Activated naive CD4-positive, alpha-beta T cell treated with Interleukin-2 at 50 U/mL for 16 hours (primary cell): ENCODE measurements at places on chromosomes 3 and 15.

GRCh38 chr3:9107738-9108137, 141.7 kb downstream of the SRGAP3 start:
- no peak for DNase-seq

DNA sequence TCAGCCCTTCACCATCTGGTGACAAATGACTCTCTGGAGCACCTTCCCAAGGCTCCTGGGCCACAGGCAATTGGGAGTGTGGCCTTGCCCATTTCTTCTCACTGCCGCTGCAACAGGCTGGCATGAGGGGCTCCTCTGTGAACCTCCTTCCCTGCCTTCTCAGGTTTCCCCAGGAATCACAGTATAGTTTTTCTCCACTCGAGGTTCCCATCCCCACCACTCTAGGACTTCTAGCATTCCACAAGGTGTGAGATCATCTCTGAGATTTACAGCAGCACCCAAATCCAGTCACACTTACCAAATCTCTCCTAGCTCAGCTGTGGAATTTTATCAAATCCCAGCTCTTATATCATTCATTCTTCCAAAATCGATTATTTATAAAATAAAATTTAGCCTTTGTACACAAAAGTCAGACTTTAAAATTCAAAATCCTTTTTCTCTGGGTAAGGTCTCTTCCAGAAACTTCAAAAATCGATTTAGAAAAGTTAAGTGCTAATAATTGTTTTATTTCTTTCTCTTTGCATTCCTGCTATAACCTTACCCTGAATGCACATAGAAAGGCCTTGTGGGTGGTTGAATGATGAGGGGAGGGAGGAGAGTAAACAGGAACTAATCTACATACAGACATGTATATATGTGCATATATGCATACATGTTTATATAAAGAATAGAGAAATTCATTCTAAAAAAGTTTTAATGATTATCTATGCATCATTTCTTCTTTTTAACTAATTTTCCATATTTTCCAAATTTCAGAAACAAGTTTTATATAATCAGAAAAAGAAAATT, 18.9 kb upstream of the ATP13A4 start:
- no peak for DNase-seq

GRCh38 chr3:123521179-123521969, 63.5 kb downstream of the HACD2 start:
- no peak for DNase-seq

GRCh38 chr3:81558106-81558505, 203.3 kb downstream of the GBE1 start:
- DNase-seq, result no peak

DNA sequence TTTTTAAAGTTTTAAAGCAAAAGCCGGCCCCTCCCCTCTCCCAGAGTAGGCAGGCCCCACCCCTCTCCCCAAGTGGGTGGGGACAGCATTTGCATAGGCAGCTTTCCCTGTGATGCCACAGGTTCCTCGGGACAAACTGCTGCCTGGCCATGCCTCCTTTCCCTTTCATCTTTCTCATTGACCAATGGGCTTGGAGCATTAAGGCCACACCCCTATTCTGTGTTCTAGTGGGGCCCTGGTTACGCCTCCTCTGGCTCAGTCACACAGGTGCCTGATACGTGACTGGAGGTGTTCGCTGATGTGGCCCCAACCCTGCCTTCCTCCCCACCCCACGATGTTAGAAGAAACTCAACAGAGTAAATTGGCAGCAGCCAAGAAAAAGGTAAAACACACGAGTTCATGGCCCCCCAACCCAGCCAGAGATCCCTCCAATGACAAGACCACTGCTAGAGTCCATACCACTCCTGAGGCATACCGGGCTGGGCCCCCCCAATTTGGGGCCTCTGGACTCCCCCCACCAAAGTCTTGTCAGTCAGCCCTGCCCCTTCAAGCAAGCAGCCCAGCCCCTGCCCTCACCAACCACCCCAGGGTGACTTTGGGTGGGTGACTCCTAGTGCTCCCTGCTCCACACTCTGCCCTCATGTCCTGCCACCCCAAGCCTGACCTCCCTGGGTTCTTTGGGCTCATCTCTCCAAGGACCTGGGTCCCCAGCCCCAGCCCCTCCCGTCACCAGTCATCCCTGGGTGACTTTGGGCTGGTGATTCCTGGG, 62.8 kb upstream of the CSPG4 start:
- DNase-seq, result no peak

DNA sequence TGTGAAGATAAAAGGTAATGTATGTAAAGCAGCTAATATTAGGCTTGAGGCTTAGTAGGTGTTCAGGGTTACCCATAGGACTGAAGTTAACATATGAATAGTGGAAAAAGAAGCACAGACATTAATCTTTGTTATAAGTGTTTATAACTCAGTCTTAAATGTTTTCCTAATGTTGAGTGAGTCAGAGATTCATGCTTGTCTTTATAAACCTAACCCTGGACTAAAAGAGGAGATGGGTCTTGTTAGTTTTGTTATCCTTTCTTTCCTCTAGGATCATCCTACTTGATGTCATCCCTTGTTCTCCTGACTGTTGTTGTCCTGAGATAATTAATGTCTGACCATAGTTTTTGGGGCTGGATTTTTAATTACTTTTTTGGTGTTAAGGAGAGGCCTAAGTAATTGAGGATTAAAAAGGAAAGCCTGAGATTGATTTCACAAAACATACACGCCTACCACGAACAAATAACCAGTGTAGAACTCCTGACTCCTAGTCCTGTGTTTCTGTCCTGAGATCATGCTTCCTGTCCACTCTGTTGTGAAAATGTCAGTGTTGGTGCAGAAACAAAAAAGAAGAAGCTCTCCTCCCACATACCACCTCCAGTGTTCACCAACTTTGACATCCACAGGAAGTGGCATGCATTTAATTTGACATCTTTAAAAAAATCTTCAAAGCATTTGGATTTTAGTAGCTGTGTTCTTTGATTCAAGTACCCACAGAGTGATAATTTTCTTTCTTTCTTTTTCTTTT, 8.4 kb downstream of the MITF start:
- DNase-seq, result no peak

GRCh38 chr15:51128701-51129100, 34.0 kb upstream of the TNFAIP8L3 start:
- no peak for DNase-seq

DNA sequence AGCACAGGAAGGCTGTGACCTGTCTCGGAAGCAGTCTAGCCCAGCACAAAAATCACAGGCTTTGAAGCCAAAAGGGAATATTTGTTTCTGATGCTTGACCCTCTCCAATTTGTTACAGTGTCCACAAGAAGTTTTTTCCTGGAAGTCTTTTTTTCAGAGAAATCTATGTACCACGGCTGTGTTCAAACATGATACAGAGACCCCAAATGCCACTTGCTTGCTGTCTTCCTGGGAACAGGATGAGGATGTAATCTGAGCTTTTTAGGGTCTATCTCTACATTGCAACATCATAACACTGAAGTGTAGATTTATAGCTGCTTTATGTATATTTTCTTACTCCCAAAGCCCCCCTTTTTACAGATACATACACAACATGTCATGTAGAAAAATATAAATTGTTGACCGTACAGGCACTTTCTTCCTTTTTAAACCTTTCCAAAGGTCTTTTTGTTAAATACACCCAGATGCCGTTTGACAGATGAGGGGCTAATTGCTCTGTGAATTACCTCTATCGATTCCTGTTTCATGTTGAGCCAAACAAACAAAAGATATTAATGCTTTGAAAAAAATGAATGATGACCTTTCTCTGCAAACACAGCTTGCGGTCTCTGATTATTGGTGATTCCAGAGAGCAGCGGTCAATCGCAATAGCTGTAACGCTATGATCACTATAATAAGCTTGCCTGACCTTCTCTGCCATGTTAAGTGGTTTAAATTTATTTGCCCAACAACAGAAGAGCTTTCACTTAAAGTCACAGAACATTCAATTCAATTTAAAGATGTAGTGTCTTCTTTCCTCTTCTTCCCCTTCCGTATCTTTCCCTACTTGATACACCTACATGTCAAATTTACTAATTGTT, 875.9 kb upstream of the NR2F2 start:
- no peak for DNase-seq

DNA sequence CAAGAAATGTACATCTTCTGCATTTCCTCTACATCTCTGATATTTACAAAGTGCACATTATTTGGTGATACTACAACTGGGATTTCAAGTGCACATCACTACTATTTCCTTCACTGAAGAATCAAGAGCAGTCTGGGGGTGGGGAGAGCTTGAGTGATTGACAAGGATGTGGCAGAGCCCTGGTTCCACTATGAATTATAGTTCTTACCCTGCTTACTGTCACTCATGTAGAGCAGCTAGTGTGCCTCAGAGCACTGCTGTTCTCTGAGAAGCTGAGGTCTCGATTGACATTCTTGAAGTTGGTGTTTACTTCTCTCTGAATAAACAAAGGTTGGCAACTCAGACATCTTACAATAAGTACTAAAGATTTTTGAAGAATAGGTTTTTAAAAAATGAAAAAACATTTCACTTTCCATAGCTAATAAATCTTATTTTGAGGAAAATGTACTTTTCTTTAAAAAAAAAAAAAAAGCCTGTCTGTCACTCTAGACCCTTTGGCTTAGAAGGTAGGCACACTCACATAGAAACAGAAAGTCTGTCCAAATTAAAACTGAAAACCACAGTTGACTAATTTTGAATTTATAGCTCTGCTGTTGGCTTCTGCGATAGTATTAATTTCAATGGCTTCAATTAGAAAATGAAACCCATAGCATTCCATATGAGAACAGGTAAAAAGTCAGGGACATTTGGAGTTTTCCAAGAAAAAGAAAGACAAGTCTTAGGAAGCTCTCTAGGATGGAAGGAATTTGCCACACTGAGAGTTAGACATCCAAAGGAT, 5.6 kb downstream of the GREM1 start:
- no peak for DNase-seq

DNA sequence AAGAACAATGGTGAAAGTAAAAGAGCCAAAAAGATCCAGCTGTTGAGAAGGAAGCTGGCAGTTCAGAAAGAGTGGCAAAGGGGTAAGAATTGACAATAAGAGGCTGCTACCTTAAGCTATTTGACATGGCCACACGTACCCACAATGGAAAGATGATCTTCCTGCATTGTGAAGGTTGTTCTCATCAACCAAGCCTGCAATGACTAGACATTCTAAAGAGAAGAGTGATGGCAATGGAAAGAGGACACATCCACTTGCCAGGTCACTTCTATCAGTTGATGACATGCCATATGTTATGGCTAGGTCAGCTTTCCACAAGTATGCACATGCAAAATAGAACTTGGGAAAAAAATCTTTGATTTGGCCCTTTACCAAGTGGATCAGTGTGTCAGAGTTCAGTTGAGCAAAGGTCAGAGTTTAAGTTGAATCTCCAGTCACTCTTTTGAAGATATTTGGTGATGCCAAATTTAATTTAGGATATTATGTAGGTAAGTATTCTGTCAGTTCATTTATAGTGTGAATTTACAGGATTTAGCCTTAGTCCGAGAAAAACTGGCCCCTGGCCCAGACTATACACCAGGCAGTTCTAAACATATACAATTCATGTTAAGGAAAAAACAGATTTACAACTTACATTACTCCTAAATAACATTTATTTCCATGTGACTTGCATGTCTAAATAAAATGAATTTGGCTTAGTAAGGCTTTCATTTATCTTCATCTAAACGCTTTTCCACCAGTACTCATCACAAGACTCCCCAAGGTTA, 104.9 kb upstream of the FLNB start:
- DNase-seq, result no peak

GRCh38 chr3:71966185-71966584, 181.2 kb upstream of the PROK2 start:
- no peak for DNase-seq

GRCh38 chr15:59453474-59454215, 15.7 kb downstream of the FAM81A start:
- DNase-seq, result no peak

- DNase-seq, result no peak
These were observed 32.2 kb upstream of the SEC13 start for GRCh38 chr3:10353160-10353559.

- DNase-seq, result no peak
These were observed 248.9 kb downstream of the SV2B start for GRCh38 chr15:91348752-91349500.

DNA sequence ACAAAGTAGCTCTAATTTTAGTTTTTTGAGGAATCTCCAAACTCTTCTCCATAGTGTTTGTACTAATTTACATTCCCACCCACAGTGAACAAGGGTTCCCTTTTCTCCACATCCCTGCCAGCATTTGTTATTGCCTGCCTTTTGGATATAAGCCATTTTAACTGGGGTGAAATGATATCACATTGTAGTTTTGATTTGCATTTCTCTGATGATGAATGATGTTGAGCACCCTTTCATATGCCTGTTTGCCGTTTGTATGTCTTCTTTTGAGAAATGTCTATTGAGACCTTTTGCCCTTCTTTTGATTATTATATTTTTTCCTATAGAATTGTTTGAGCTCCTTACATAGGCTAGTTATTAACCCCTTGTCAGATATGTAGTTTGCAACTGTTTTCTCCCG, 239.9 kb upstream of the TPM1 start:
- DNase-seq, result no peak
